Mesothelial cell of epicardium (in vitro differentiated cells): ENCODE measurements at places on chromosomes 4 and X.
A peak's percentile ranks its signal among the peaks of the same experiment; 100 is the strongest.

GRCh38 chr4:62865261-62865660, 1544.0 kb downstream of the TECRL start:
- DNase-seq, result no peak

DNA sequence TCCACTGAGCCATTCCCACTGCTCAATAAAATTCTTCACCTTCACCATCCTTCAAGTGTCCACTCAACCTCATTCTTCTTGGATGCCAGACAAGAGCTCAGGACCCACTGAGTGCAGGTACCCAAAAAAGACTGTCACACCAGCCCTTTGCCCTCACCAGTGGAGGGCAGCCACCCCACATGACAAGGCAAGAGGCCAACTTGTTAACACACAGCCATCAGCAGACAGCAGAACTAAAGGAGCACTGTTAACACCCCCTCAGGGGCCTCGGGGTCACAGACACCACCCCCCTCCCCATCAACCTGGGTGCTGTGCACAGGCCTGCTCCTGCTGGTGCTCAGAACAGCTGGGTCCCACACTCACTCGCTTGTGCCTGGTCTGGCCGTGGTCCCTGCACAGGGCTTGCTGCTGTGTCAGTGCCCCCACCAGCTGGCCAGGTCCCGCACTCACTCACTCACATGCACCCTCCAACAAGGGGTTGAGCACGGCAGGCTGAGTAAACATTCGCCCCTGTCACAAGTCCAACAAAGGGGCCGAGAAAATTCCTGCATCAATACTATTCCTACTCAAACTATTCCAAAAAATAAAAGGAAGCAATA, 54.1 kb downstream of the ATRX start:
- no peak for DNase-seq

DNA sequence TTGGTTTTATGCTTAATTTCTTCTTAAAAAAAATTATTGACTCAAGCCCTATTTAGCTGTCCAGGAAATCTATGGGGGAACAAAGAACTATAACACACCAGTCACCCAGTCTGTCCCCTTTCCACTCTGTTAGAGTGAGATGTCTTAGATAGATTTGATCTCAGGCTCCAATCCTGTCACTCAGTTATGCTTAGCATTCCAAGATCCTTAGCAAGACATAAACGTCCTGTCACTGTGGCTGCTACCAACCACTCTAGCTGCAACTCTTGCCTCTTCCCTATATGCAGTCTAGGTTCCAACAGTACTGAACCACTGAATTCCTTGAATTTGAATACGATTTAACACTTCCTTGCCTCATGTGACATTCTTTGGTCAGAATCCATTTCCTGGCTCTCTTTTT, 241.9 kb upstream of the NWD2 start:
- DNase-seq, result no peak

- DNase-seq, result peak; percentile 20
These were observed at the start of gene GPAT3 for GRCh38 chr4:83535520-83536361. TSS of gene GPAT3 (plus strand) at chr4:83536108. CDS start at chr4:83536623, 515 bp downstream.

DNA sequence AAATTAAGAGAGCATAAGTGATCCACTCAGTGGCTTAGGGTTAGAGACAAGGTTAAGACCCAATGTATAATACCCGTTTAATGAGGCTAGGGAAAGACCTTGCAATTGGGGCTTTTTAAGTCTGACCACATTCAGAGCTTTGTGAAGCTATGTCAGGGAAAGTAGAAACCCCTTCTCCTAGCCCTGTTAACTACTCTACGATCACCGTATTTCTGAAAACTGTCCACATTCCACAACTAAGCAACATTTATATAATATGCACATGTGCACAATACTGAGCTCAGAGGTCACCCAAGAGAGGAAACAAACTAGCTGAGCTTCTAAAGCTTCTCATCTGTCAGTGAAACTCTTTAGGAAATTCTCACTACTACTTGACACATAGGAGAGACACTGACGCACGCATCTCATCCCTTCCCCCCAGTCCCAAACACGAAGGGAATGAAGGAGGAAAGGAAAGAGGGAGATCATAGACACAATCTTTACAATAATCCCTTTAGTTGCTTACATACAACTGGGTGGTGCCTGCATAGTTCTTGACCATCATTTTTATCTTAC, 56.2 kb downstream of the METTL14 start:
- no peak for DNase-seq

- no peak for DNase-seq
These were observed 47.5 kb downstream of the PKD2 start for GRCh38 chr4:88054901-88055300.

- DNase-seq, result no peak
These were observed 114.7 kb upstream of the TTC29 start for GRCh38 chr4:147060151-147060931.

GRCh38 chrX:23694606-23695005, 27.3 kb downstream of the PRDX4 start:
- peak; percentile 27 for DNase-seq

GRCh38 chr4:3475041-3475712, 12.1 kb downstream of the DOK7 start:
- no peak for DNase-seq

- no peak for DNase-seq
These were observed 22.6 kb downstream of the CHRNA9 start for GRCh38 chr4:40357738-40358137.

- DNase-seq, result no peak
These were observed 132.1 kb downstream of the COL4A6 start for GRCh38 chrX:108306086-108306485.

DNA sequence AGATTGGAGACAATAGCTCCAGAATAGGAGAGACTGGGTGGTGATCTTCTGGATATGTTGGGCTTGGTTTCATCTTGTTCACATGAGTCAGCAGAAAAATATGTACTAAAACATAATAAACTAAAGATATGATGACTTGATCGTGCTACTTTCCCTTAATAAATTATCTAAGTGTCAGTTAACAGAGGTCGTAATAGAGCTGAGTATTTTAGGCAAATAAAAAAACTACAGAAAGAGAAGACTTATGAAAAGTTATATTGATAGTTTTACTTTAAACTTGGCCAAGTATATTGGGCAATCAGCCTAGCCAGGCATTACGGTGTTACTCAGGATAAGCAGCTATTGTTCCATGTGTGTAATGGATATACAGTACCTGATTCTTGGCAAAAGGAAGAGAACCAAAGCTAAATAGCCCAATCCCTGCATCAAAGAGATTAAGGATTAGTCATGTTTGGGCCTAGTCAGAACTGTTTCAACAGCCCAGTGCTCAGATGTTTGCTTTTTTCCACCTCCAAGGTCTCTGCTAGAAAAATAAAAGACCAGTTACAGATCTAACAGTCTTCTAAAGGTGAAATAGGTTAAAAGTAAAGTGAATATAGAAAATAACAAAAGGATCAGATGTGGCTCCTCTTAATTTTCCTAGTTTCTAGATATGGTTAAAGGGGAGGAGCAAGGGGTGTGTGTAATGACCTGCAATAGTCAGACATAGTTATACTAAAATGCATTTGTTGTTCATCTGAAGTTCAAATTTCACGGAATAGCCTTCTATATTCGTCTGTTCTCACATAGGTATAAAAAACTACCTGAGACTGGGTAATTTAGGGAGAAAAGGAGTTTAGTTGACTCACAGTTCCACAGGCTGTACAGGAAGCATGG, 262.6 kb downstream of the ADGRL3 start:
- no peak for DNase-seq

DNA sequence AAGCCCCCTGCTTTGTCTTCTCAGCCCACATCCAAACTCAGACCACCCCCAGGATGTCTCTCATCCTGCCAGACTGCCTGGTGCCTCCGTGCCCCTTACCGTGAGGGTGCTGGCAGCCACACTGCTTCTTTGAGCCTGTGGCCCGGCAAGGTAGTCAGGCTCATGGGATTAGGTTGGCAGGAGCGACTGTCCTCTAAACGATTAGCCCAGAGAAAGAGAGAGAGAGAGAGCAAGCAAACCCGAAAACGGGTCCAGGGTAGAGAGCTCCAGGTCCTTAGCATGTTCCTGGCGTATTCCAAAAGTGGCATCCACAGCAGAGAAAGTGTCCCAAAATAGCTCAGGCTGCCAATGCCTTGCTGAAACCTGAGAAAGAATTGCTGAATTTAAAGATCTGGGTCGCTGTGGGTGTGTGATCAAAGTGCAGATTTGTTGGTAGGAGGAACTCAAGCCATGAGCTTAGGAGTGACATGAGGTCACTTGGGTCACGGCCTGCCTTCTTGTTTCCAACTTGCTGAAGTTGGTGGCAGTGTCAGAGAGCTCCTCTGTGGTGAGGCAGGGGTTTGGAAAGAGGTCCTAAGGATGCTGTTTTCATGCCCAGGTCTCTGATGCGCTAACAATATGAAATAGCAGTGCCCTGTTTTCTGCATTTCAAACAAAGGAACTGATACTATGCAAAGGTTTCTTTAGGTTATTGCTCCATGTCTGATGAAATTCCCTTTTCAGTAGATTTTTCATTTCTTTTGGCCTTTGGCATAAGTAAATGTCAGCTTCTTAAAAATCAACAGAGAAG, 81.6 kb downstream of the RTL9 start:
- DNase-seq, result no peak

DNA sequence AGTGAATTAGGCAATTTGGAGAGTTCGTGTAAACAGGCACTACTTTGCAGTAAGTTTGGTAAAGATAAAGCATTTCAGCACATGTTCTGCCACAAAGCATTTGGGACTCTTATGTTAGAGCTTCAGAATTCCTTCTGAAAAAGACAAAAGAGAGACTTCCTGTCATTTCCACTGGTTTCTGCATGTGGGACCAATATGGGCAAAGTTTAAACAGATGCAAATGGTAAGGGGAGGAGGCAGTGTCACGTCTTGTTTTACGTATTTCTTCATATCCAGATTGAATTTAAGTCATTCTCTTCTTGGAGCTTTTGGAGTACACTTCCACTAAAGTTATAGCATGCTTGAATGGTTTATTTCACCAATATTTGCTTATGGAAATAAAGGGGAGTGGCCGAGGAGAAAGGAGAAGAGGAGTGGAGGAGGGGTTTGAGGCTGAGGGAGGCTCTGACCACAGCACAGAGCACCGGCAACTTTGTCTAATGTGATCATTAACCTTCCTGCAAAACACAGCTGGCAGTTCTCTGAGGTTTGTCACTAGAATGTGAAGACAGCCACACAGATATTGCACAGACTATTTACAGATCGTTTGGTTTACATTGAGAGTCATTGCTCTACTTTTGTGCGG, at the start of gene APELA:
Gene APELA (plus strand): TSS at position 479 of the 625 bp plus-strand sequence. CDS start 154 bp downstream, outside the sequence.
- no peak for DNase-seq

GRCh38 chrX:148915474-148915873, 415.1 kb downstream of the AFF2 start:
- no peak for DNase-seq

- no peak for DNase-seq
These were observed 39.6 kb downstream of the CDKL5 start for GRCh38 chrX:18465051-18465450.

- DNase-seq, result no peak
These were observed 83.3 kb upstream of the VCX2 start for GRCh38 chrX:8254401-8254800.

GRCh38 chrX:48487362-48487798, 11.4 kb downstream of the FTSJ1 start:
- no peak for DNase-seq

DNA sequence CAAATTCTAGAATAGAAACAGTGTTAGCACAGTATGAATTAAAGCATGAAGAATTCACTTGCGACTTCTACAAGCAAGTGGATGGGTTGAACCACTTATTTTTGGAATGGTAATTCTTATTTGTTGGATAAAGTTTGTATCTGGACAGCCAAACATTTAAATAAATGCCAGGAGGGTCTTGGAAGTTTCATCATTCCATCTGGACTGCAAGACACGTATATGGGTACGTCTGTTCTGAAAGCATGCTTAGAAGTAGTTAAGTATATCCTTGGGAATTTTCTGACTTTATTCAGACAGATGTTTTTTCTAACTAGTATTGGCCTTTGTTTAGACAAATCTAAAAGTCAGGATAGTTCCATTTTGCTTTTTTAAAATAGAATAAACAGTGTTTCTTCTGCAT, 77.5 kb upstream of the CASK start:
- DNase-seq, result no peak

DNA sequence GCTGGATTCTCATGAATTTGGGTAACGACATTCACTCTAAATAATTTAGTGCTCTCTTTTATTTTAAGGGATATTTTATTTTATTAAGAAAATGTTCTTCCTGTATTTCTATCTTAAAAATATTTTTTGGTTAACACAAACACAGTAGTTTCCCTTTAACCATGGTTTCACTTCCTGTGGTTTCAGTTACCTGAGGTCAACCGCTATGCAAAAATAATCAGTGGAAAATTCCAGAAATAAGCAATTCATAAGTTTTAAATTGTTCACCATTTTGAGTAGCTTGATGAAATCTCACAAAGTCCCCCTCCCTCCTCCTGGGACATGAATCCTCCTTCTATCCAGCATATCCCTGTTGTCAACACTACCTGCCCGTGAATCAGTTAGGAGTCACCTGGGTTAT, 71.4 kb downstream of the GBA3 start:
- DNase-seq, result no peak
